ENCODE measurements at places on chromosomes 1 and 21.

DNA sequence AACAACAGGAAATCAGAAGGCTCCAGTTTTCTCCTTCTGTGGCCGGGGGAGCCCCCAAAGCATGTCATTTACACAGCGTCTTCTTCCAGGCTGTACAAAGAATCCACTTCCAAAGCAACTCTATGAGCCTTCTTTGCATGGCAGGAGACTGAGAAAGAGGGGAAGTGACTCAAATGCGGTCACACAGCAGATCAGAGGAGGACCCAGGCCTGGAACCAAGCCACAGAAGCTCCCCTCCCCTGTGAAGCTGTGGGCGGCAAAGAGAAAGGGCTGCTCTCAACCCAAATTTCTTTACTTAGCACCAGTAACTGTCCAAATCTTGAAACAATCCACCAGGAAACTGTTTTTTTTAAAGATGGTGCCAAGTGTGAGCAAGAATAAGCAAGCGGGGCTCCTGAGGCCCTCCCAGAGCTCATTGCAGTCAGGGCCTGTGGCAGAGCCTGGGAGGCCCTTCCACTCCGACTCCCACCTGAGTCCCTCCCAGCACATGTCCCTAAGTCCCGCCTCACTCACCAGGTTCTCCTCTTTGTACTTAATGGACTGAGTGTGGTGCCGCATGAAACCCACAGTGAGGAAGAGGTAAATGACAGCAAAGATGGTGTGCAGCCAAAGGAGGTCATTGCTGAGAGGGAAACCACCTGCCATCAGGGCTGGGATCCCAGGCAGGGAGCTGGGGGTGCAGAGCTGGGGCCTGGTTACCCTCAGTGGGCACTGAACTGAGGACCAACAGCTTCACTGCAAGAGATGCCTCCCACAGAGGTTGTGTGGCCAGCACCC is 15.9 kb downstream of the TMEM63A start:
- no peak for DNase-seq

DNA sequence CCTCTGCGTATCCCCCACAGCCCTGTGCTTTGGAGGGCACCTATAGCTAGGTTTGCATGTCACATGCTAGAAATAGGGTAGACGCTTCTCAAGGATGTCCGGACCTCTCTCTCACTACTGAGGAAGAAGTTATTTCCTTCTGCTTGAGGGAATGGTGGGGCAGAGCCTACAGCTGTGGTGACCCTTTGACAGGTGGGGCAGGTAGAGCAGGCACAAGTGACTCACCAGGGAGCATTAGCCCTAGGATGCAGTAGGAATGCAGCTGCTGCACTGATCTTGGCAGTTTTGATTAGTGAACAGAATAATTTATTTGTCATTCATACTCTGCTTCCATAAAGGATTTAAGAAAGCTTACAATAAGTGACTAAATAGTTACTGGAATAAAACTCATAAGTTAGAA is 129.6 kb upstream of the HOOK1 start:
- no peak for DNase-seq

DNA sequence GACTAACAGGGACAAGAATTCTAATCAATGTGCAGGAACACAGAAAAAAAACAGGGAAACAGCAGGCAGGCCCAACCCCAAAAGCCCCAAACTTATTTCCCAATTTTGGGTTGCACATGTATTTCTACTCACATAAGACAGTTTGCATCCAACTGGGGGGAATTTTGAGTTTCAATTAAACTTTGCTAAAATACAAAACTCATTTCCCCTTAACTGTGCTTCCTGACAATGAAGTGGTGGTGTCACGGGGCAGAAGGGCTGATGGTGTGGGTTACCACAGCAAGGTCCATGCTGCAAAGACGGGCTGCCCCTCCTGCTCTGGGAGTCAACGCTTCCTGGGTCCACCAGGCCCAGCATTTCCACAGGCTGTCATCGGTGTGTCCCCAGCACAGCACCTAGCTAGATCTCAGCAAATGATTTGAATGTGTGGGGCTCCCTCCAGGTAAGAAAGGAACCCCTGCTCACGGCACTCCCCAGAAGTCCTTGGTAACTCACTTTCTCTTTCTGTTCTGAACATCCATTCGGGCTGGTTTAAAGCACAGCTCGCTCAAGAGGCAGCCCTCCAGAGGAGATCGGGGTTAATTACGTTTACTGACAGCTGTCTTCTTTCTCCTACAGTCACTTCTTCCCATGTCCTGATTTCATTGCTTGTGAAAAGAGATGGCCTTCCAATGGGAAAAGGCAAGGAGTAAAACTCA is 27.4 kb downstream of the HIVEP3 start:
- peak; percentile 68 for DNase-seq

- DNase-seq, result no peak
Observed at GRCh38 chr1:162756523-162756922, 34.0 kb upstream of the HSD17B7 start.

DNA sequence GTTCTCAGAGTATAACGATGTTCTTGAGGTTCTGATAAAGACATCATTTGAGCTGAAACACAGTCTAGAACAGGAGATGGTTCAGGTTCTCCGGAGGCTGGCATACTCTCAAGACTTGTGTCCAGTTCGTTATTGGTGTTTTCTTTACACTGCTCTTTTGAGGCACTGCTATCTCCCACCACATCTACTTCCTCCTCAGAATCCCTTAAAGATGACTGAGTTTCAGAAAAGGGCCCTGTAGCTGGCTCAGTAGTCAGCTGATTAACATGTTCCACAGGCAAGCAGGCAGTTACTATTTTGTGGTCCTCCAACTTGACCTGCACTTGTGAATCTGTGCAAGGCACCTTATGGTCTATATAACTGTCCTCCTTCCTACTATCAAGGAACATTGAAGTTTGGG is 50.2 kb downstream of the ZZZ3 start:
- DNase-seq, result no peak

GRCh38 chr1:208332774-208333126 is 88.6 kb upstream of the PLXNA2 start:
- DNase-seq, result no peak

GRCh38 chr1:236123563-236123962 is 18.8 kb upstream of the GPR137B start:
- DNase-seq, result no peak

DNA sequence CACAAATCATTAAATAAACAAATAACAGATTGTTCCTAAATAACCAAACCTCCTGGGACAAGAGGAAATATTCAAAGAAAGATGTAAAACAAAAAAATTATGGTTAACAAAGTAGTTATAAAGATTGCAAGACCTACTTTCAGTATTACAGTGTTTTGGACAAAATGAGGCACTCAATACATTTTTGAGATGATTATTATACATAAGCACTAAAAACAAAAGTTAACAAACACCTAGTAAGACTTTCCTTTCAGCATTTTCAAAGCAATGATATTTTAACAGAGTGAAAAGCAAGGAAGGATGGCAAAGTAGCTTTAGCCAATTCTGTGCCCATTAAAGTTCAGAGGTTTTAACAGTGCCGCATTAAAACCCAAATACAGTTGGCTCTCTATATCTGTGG is 17.2 kb downstream of the OMA1 start:
- DNase-seq, result no peak

- DNase-seq, result no peak
Observed at GRCh38 chr21:43367296-43367695, 59.6 kb downstream of the SIK1 start.

GRCh38 chr1:159214149-159214760 is 9.6 kb downstream of the ACKR1 start:
- no peak for DNase-seq
